Esophagus muscularis mucosa (tissue), 4 donors: ENCODE measurements at places on chromosomes 12 and 14. TPM values are rescaled to one million over a fixed set of nuclear protein-coding genes. Genes with fewer than 3 reads are reported as not detected.

The CRIP2 gene
- 383 TPM for total RNA-seq

The RTL1 gene
- total RNA-seq, result not detected

- no peak overlapping the region for H3K4me3 ChIP-seq
- H3K4me1 ChIP-seq, result no peaks in the 10 kb centered on the region
- H3K27ac ChIP-seq, result no peak overlapping the region
- H3K36me3 ChIP-seq, result no peaks in the 10 kb centered on the region
- H3K27me3 ChIP-seq, result no peaks in the 10 kb centered on the region
- no peak for DNase-seq
Measured at GRCh38 chr14:87667659-87668058, 325.3 kb downstream of the GALC start.

DNA sequence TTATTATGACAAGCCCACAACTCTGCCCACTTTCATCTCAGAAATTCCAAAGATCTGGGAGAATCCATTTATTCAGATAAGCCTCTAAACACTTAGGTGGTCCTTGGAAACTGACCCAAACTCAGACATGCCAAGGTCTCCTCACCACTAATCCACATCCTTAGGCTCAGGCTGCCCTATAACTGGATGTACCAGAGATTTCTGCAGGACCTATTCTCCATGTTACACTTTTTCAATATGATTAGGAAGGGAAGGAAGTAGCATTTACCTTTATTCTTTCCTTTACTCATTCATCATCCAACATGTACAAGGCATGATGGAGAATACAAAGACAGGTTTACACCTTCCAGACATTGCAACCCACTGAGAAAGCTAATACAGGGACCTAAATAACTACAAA is 145.9 kb upstream of the BMP4 start:
- H3K4me1 ChIP-seq, result no peaks in the 10 kb centered on the region
- no peak for DNase-seq
- H3K27me3 ChIP-seq, result no peaks in the 10 kb centered on the region
- no peak overlapping the region for H3K27ac ChIP-seq
- no peak overlapping the region for H3K4me3 ChIP-seq
- no peaks in the 10 kb centered on the region for H3K36me3 ChIP-seq

The CLEC2A gene
- not detected for total RNA-seq

GRCh38 chr12:4276524-4277204 is 3.1 kb downstream of the CCND2 start:
- H3K4me1 ChIP-seq, result peaks cover 62% of the 10 kb centered on the region
- H3K36me3 ChIP-seq, result no peaks in the 10 kb centered on the region
- peak overlapping the region; percentile 98 for H3K27ac ChIP-seq
- peak overlapping the region; percentile 71 for H3K4me3 ChIP-seq
- peak; percentile 95 for DNase-seq
